NCI-H1417 (cell line): ENCODE measurements at places on chromosomes 3 and 15.

- no peak for DNase-seq
Measured at GRCh38 chr3:56408761-56409196, 59.5 kb downstream of the ERC2 start.

DNA sequence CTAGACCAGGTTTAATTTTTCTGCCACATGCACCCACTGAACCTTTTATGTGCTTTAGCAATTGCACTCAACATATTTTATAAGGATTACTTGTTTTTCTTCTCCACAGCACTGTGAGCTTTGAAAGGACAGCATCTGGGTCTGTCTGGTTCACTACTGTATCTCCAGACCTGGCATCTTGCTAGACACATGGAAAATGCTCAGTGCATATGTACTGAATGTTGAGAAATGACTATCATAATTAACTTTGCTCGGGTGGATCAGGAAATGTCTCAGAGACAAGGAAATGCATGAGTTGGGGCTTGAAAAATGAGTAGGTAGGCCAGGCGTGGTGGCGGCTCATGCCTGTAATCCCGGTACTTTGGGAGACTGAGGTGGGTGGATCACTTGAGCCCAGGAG is 40.2 kb downstream of the DOCK3 start:
- DNase-seq: peak; percentile 42

DNA sequence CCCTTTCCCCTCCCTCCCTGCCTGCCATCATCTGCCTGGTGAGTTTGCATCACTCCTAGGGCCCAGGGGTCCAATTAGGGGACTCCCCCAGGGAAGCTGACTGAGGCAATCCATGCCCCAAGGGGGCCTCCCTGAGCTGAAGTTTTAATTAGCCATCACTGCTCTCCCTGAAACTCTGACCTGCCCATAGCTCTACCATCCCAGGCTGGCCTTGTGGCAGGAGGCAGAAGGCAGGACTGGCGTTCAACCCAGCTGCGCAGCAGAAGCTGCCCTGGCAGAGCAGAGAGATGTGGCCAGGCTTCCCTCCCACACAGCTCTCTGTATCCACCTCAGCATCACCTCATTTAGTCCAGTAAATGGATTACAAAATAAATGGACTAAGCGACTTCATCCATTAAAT is 7.7 kb upstream of the C15orf39 start:
- DNase-seq: peak; percentile 23

GRCh38 chr3:42164656-42165055 is 73.5 kb downstream of the TRAK1 start:
- no peak for DNase-seq
